ENCODE measurements at places on chromosomes 12 and 14.

- no peak for DNase-seq
Observed at GRCh38 chr14:36900846-36901245, 239.2 kb downstream of the PAX9 start.

- DNase-seq, result no peak
Observed at GRCh38 chr12:93174473-93174872, 203.3 kb upstream of the NUDT4 start.

DNA sequence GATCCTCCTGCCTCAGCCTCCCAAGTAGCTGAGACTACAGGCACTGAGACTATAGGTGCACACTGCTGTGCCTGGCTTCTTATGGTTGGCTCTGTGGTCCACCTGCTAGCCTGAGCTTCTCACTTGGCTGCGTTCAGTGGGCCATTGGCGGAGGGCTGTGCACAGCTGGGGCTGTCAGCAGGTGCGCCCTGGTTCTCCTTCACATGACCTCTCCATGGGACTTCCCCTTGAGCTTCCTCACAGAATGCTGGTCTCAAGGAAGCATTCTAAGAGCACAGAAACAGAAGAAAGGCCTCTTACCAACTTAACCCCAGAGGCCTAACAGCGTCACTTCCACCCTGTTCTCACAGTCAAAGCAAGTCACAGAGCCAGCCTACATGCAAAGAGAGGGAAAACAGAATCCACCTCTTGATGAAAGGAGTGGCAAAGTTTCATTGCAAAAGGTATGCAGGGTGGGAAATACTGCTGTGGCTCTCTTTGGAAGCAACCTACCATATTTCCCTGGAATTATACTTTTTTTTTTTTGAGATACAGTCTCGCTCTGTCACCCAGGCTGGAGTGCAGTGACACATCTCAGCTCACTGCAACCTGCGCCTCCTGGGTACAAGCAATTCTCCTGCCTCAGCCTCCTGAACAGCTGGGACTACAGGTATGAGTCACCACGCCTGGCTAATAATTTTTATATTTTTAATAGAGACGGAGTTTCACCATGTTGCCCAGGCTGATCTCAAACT, 9.3 kb downstream of the RILPL2 start:
- DNase-seq, result no peak

DNA sequence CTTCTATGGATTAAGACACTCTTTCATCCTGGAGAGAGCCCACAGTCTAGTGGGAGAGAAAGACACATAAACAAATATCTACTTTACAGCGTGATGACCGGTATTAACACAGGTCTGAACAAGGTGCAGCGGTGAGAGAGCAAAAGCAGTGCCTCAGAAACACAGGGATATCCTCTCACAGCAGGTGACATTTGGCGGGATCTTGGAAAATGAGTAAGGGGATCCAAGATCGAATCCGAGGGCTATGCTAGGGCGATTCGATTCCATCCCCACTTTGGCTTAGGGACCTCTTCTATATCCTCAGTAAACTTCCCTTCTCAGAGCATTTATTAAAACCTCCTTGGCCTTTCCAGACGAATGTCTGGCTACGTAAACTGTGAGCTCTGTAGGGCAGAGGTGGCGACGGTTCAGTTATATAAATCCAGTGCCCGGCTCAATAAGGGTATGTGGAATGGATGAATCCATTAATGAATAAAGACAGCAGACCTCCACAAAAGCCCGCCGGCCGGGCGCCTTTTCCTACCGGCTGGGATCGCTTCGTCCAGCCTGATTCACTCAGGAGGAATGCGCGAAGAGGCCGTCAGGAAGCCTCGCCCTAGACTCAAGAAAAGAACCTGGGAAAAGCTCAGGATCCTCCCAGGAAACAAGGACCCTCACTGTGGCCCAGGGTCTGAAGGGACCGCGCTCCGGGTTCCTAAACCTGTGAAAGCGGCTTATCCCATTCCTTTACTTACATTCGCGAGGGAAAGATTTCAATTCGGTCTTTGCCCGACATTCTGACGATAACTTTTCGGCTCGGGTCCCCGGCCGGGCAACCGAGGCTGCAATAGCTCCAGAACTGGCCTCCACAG, 455 bp downstream of the ATP6V1D start:
- peak; percentile 50 for DNase-seq

DNA sequence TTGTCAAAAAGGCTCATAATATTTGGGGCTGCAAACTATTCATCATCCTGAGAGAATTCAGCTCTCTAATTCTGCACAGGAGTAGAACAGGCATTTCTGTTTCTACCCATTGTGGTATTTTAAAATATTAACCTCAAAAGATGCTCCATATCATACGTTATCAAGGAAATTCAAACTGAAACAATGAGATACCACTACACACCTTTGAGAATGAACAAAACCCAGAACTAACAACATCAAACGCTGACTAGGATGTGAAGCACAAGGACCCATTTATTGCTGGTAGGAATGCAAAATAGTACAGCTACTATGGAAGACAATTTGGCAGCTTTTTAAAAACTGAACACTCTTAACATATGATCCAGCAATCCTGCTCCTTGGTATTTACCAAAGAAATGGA, 171.8 kb downstream of the DUSP6 start:
- no peak for DNase-seq

DNA sequence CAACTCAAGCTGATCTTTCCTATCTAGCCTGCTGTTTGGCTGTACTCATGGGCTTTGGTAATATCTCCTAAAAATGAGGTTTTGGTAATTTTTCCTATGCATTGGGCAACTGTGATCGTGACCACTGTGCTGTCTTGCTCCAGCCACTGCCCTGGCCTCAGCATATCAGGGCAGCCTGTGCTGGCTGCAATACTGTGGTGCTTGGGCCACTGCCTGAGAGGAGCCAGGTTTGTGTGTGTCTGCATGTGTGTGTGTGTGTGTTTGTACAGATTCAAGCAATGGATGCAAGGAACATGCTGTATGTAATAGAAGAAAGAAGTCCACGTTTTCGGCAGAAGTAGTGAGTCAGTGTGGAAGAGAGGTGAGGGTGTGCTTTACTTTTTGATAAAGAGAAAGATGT, 13.0 kb downstream of the ERG28 start:
- peak; percentile 38 for DNase-seq

DNA sequence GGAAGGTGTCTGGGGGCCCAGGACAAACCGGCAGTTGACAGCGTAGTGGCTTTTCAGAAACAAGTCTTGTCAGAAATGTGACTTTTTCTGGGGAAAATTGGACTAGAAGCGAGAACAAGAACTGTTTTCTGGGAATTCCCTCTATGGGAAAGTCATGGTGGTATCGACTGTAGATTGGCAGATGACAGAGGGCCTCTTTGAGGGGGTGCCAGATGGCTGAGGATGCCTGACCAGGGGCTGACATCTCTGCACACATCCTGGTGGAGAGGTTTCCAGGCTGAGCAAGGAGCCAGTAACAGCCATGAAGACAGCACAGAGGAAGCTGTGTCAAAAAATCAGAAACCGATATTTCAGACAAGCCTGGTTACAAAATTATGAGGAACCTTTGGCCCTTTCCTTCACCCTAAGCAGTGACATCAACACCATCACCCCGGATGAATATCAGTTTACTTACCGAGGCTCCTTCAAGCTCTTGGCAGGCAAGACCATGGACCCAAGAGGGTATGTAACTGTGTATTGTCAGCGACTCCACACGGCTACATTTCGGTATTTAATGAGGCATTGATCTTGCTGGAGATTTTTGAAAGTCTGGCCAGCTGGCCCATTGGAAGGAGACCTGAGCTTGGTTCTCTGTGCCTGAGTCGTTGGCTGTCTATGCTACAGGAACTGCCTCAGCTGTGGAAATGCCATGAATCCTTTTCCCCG, 1525.3 kb upstream of the TMEM132C start:
- no peak for DNase-seq

GRCh38 chr14:34930591-34931091, 52.2 kb upstream of the SRP54 start:
- DNase-seq, result no peak

GRCh38 chr12:114864837-114865551, 181.0 kb upstream of the TBX3 start:
- no peak for DNase-seq

All from fibroblast of mammary gland (primary cell).